ENCODE measurements at places on chromosomes 3 and 15. TPM values are rescaled to one million over a fixed set of nuclear protein-coding genes. Genes with fewer than 3 reads are reported as not detected.

Gene GP5
- total RNA-seq: not detected

Gene SMAD6
- total RNA-seq: 12.7 TPM

Gene COMMD2
- 31.3 TPM for total RNA-seq

Gene TMEM40
- total RNA-seq: 0.74 TPM

Gene FOXB1
- not detected for total RNA-seq

Gene RAD51
- 10.5 TPM for total RNA-seq

Gene REC114
- not detected for total RNA-seq

Gene TERC
- total RNA-seq: 110 TPM

Gene SLC51A
- total RNA-seq: not detected

Gene NR1I2
- not detected for total RNA-seq

Gene A4GNT
- total RNA-seq: not detected

Gene LRRIQ4
- not detected for total RNA-seq

Gene CFAP44
- total RNA-seq: 1.5 TPM

Gene SCAANT1
- not detected for total RNA-seq

Gene ARHGAP11A
- 34.8 TPM for total RNA-seq

Gene CLDN18
- not detected for total RNA-seq

Gene LRRC31
- not detected for total RNA-seq

Gene SKOR1
- 0.12 TPM for total RNA-seq

Gene CIDEC
- not detected for total RNA-seq

Gene DPPA4
- not detected for total RNA-seq
